Esophagus squamous epithelium (tissue), 5 donors: ENCODE measurements at places on chromosomes 16 and 17. TPM values are rescaled to one million over a fixed set of nuclear protein-coding genes. Genes with fewer than 3 reads are reported as not detected.

- DNase-seq = no peak
These were observed 8.1 kb upstream of the CXCL16 start for GRCh38 chr17:4747847-4748246.

- DNase-seq = no peak
These were observed 54.0 kb downstream of the ANKRD11 start for GRCh38 chr16:89436366-89436765.

GRCh38 chr16:89821438-89822187, 5.2 kb upstream of the FANCA start:
- DNase-seq = no peak

- no peak for DNase-seq
These were observed 84.5 kb upstream of the CORO6 start for GRCh38 chr17:29707212-29707571.

DNA sequence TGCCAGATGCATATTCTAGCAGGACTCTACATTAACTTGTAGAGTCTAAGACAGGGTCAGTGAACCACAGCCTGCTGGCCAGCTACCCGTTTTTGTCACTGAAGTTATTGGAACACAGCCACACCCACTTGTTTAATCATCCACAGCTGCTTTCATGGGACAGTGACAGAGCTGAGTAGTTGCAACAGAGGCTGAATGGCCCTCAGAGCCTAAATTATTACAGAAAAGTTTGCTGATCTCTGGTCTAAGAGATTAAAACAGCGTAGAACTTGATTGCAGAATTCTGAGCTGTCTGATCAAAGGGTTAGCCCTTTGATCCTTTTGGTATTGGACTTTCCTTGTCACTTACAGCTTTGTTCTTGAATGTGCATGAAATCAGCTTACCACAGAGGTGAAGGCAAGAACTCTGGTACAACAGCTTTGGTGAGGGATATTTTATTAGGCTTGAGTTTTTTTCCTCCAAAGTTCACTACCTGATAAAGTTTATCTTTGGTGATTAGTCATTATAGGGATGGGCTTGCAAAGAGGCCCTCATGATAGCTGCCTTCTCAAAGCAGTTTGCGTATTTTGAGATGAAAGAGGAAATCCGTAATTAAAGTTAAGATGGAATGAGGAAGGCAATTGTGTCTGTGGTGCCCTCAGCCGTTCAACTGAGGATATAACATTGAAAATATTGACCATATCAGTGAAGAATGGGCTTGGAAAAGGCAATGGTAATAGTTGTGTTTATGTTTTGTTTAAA, 23.6 kb downstream of the ALDH3A2 start:
- no peak for DNase-seq

GRCh38 chr16:86924537-86924936, 346.2 kb downstream of the FOXL1 start:
- DNase-seq = no peak

COPZ2 gene
- 0.91 TPM for total RNA-seq

DNA sequence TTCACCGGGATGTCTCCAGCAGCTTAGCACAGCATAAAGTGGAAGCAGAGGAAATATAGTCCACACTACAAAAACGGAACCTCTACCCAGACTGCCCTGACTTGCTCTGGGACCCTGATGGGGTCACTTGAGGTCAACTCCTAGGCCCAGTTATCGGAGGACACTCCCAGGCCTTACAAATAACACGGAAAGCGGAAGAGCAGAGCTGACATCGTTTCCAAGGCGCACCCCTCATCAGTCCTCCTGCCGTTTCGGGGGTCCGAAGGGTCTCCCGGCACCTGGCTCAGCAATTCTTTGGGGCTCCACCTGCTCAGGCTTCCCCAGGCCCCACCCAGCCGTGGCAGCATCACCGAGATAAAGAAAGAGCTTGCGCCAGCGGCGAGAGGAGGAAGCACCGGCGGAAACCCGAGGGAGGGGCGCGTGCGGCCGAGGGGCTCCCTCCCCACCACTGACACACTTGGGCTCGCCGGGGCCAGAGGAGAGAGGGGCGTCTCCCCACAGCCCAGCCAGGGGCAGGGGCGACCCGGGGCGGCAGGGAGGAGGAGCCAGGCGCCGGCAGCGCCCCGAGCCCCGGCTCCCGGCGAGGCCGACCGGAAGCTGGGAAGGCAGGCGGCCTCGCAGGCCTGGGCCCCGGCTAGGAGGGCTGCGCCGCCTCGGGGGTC, 727 bp downstream of the CORO7 start:
- no peak for DNase-seq

- DNase-seq = no peak
These were observed 5.6 kb downstream of the CDH16 start for GRCh38 chr16:66913081-66913480.

HOXB7 gene
- 0.38 TPM for total RNA-seq

ALDH3A2 gene
- 351 TPM for total RNA-seq

MYADML2 gene
- not detected for total RNA-seq

DNA sequence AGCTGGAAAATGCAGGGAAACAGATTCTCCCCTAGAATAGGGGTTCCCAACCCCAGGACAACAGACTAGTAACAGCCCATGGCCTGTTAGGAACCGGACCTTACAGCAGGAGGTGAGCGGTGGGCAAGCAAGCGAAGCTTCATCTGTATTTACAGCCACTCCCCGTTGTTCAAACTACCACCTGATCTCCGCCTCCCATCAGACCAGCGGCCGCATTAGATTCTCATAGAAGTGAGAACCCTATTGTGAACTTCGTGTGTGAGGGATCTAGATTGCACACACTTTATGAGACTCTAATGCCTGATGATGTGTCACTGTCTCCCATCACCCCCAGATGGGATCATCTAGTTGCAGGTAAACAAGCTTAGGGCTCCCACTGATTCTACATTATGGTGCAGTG, 3.5 kb downstream of the CD300LB start:
- no peak for DNase-seq

- no peak for DNase-seq
These were observed 61.2 kb downstream of the USP32 start for GRCh38 chr17:60330731-60331130.

DNA sequence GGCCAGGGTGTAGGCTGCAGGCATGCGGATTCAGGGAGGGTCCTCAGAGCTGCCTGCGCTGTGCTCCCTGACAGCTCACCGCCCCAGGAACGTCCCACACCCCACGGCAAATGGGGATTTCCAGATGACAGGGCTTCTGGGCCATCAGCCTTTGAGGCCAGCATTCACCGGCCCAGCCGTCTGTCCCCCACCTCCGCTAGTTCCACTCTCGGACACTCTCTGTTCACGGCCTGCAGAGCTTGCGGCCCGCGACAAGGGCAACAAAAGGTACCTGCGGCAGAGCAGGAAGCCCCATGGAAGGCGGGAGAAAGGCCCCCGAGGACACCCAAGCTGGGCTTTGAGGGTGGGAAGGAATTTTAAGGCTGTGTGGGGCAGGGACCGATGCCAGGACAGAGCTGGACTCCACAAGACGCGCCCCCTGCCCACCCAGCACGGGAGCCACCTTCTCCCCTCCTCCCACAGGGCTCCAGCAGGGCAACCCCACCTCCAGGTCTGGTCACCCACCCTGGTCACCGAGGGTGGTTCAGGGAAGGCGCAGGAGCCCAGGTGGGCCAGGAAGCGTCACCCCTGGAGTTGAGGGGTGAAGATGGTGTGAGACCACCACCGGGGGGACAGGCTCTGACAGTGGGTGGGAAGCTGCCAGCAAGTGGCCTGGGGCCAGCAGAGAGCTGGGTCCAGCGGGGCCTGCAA, 5.6 kb upstream of the CYBA start:
- no peak for DNase-seq

- DNase-seq = no peak
These were observed 551.1 kb upstream of the CDH11 start for GRCh38 chr16:65672960-65673359.
